Transverse colon (tissue), 4 donors: ENCODE measurements at places on chromosomes 6 and 20. TPM values are rescaled to one million over a fixed set of nuclear protein-coding genes. Genes with fewer than 3 reads are reported as not detected.

- no peak overlapping the region for H3K27ac ChIP-seq
- H3K27me3 ChIP-seq: no peaks in the 10 kb centered on the region
- H3K36me3 ChIP-seq: no peaks in the 10 kb centered on the region
- no peak for DNase-seq
- no peaks in the 10 kb centered on the region for H3K4me1 ChIP-seq
Measured at GRCh38 chr20:15487682-15488081, 1085.6 kb downstream of the KIF16B start.

GRCh38 chr6:157263881-157264397 is 59.4 kb downstream of the TMEM242 start:
- H3K4me1 ChIP-seq: no peaks in the 10 kb centered on the region
- no peak overlapping the region for H3K4me3 ChIP-seq
- H3K27ac ChIP-seq: no peak overlapping the region
- no peaks in the 10 kb centered on the region for H3K36me3 ChIP-seq
- no peak for DNase-seq

- H3K36me3 ChIP-seq: no peaks in the 10 kb centered on the region
- H3K27ac ChIP-seq: no peak overlapping the region
- peaks cover 4% of the 10 kb centered on the region for H3K4me1 ChIP-seq
Measured at GRCh38 chr6:34027445-34027936, 118.4 kb downstream of the GRM4 start.

GRCh38 chr6:11854408-11855165 is 76.0 kb upstream of the ADTRP start:
- no peak overlapping the region for H3K27ac ChIP-seq
- H3K4me1 ChIP-seq: peaks cover 16% of the 10 kb centered on the region
- DNase-seq: no peak
- no peaks in the 10 kb centered on the region for H3K36me3 ChIP-seq

- no peaks in the 10 kb centered on the region for H3K36me3 ChIP-seq
- DNase-seq: no peak
- H3K4me1 ChIP-seq: no peaks in the 10 kb centered on the region
- H3K27ac ChIP-seq: no peak overlapping the region
- H3K27me3 ChIP-seq: no peaks in the 10 kb centered on the region
Measured at GRCh38 chr6:55696501-55696900, 117.5 kb upstream of the HMGCLL1 start.

DNA sequence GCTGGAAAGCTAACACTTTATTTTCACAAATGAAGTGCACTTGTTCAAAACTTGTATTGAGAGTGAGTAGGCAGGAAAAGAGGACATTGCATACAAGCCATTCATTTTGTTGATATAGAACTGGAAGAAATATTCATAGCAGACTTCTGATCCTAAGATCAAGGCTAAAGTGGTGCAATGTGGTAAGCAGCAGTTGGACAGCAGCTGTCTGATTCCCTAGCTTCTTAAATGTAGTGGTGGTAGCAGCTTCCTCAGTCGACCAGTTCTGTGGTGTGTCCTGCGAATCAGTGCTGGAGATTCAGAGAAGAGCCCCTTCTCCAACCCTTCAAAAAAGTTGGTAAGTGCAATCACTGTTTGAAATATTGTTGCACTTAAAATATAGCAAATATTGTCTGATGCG is 281.7 kb upstream of the GJE1 start:
- no peaks in the 10 kb centered on the region for H3K4me1 ChIP-seq
- DNase-seq: no peak
- no peaks in the 10 kb centered on the region for H3K36me3 ChIP-seq
- H3K27me3 ChIP-seq: no peaks in the 10 kb centered on the region
- no peak overlapping the region for H3K27ac ChIP-seq

GRCh38 chr20:39103732-39104131 is 141.6 kb downstream of the DHX35 start:
- DNase-seq: no peak
- no peak overlapping the region for H3K4me3 ChIP-seq
- no peak overlapping the region for H3K27ac ChIP-seq
- H3K27me3 ChIP-seq: peaks cover 18% of the 10 kb centered on the region

DNA sequence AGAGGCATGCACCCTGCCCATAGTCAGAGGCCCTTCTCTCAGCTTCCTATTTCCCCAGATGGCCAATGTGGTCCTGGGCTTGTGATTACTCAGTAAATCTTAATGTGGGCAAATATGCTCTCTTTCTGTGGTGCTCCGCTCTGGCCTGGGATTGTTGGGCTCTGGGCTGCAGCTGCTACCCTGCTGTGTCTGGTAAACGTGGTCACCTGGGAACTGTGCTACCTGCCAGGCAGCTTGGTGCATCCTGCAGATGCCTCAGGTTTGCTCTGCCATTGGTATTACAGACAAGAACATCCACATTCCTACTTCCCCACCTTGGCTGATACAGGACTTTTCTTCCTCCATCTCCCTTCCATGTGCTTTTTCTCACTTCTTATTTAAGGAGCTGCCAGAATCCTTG is 611.5 kb upstream of the IMPG1 start:
- H3K27me3 ChIP-seq: no peaks in the 10 kb centered on the region
- no peaks in the 10 kb centered on the region for H3K4me1 ChIP-seq
- no peaks in the 10 kb centered on the region for H3K36me3 ChIP-seq
- no peak overlapping the region for H3K4me3 ChIP-seq
- no peak for DNase-seq

- no peaks in the 10 kb centered on the region for H3K4me1 ChIP-seq
- H3K27ac ChIP-seq: no peak overlapping the region
- H3K4me3 ChIP-seq: no peak overlapping the region
- no peaks in the 10 kb centered on the region for H3K36me3 ChIP-seq
Measured at GRCh38 chr6:143614235-143614634, 63.5 kb upstream of the PHACTR2 start.

- no peak overlapping the region for H3K27ac ChIP-seq
- no peaks in the 10 kb centered on the region for H3K27me3 ChIP-seq
- no peaks in the 10 kb centered on the region for H3K36me3 ChIP-seq
- no peak overlapping the region for H3K4me3 ChIP-seq
- no peaks in the 10 kb centered on the region for H3K4me1 ChIP-seq
Measured at GRCh38 chr6:113281014-113281413, 576.1 kb upstream of the MARCKS start.

DNA sequence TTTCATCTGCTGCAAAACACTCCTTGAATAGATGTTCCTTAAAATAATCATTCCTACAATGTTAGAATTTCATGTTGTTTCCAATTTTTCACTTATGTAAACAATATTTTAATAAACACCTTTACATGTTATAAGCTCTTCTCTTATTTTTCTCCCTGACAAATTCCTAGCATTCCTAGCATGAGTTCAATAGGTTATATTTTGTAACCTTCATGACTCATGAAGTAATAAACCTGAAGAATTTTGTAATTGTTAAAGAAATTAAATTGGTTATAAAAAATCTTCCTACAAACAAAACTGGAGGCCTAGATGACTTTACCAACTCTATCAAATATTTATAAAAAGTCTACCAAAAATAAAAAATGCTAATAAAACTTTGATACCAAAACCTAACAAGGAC is 66.3 kb downstream of the NT5E start:
- H3K4me3 ChIP-seq: no peak overlapping the region
- peaks cover 46% of the 10 kb centered on the region for H3K36me3 ChIP-seq
- no peak for DNase-seq
- no peaks in the 10 kb centered on the region for H3K4me1 ChIP-seq
- H3K27me3 ChIP-seq: no peaks in the 10 kb centered on the region

DNA sequence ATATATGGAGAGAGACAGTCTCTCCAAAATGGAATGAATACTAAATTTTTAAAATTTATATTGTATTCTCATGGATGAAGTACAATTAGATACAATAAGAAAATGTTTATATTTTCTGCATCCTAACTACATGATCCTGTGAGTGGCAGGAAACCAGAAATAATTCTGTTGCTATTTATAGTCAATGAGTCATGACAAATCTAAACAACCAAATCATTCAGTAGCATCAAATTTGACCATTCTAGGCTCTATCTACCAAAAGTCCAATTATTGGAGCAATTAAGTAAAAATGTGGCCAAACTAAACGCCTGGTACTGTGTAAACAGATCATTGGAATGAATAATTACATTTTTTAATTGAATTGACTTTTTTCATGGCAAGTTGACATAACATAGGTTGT is 959.8 kb downstream of the EPHA7 start:
- no peak overlapping the region for H3K27ac ChIP-seq
- H3K4me3 ChIP-seq: no peak overlapping the region
- H3K27me3 ChIP-seq: no peaks in the 10 kb centered on the region
- H3K4me1 ChIP-seq: no peaks in the 10 kb centered on the region
- no peak for DNase-seq
- H3K36me3 ChIP-seq: no peaks in the 10 kb centered on the region

DNA sequence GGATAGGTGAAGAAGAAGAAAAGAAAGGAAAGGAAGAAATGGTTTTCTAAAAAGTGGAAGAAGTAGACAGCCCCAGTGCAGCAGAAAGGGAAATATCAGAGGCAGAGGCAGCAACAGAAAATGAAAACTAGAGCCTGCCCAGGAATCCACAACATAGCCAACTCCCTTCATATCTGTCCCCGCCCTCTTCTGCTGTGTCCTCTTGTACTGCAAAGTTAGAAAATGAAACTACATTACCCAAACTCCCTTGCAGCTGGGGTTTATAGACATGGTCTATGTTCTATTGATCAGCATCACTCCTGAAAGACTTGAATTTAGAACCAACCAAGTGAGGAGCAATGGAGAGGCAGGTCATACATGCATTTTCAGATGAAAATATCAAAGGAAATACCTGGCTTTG is 200.5 kb upstream of the PHACTR1 start:
- no peaks in the 10 kb centered on the region for H3K4me1 ChIP-seq
- H3K36me3 ChIP-seq: no peaks in the 10 kb centered on the region
- H3K27ac ChIP-seq: no peak overlapping the region
- no peak overlapping the region for H3K4me3 ChIP-seq
- H3K27me3 ChIP-seq: no peaks in the 10 kb centered on the region

- H3K27me3 ChIP-seq: no peaks in the 10 kb centered on the region
- no peaks in the 10 kb centered on the region for H3K4me1 ChIP-seq
- H3K27ac ChIP-seq: no peak overlapping the region
Measured at GRCh38 chr20:10618611-10619245, 55.1 kb downstream of the JAG1 start.

- no peaks in the 10 kb centered on the region for H3K27me3 ChIP-seq
- H3K27ac ChIP-seq: peak overlapping the region; percentile 94
- no peaks in the 10 kb centered on the region for H3K36me3 ChIP-seq
- peak; percentile 42 for DNase-seq
Measured at GRCh38 chr6:44217332-44218143, 812 bp downstream of the MYMX start.

DNA sequence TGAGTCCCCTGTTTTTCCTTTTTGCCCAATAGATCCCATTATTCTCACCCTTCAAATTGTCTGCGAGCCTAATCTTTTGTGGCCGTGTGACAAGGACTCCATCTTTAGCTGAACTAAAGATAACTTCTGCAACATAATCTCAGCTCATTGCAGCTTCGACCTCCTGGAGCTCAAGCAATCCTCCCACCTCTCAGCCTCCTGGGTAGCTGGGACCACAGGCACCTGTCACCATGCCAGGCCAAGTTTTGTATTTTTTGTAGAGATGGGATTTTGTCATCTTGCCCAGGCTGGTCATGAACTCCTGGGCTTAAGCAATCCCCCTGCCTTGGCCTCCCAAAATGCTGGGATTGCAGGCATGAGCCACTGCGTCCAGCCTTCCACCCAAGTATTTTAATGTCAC is 161.0 kb downstream of the GJA1 start:
- no peak overlapping the region for H3K4me3 ChIP-seq
- no peak for DNase-seq
- H3K27ac ChIP-seq: no peak overlapping the region
- no peaks in the 10 kb centered on the region for H3K27me3 ChIP-seq

DNA sequence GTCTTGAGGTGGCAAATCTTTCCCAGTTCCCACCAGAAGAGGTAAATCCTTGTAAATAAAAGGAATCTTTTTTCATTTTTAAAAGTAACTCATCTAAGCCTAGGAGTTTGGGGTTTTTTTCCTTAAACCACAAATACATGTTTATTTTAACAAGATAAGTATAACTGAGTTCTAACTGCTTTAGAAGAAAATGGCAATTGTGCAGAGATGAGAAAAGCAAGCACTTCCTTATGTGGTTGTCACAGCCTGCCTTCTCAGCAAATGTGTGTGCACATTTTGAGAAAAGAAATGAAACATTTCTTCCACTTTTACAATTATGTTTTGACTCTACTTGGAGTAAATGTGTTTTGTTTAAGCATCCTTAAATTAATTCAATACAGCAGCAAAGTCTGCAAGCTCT is 17.7 kb downstream of the HCK start:
- H3K27ac ChIP-seq: no peak overlapping the region
- H3K36me3 ChIP-seq: no peaks in the 10 kb centered on the region
- H3K4me3 ChIP-seq: no peak overlapping the region
- no peak for DNase-seq
- H3K27me3 ChIP-seq: peaks cover 6% of the 10 kb centered on the region

DNA sequence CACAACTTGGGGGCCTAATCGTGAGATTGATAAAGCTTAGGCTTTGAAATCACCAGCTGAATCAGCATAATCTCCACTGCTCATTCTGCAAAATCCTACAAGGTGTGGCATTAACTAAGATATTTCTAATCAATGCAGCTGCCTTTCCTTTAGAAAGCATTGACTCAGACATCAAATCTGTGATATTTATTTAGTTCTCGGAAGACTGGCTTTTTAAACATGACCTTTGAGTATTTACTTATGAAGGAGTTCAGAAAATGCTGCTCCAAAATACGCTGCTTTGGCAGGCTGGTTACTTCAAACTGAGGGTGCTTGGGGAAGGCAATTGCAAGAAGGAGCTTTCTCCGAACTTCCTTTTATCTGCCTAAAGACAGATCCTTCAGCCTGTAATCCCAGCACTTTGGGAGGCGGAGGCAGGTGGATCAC is 23.7 kb upstream of the FUCA2 start:
- H3K36me3 ChIP-seq: no peaks in the 10 kb centered on the region
- peaks cover 33% of the 10 kb centered on the region for H3K4me1 ChIP-seq
- no peak for DNase-seq

Gene NHLRC1
- total RNA-seq: 1.1 TPM

Gene C6orf141
- total RNA-seq: 21.7 TPM

Gene SLC22A23
- total RNA-seq: 96.1 TPM

Gene TBXT
- not detected for total RNA-seq

Gene PROKR2
- total RNA-seq: not detected

Gene ULBP3
- total RNA-seq: 0.79 TPM
